ENCODE measurements at places on chromosomes 4 and X.

DNA sequence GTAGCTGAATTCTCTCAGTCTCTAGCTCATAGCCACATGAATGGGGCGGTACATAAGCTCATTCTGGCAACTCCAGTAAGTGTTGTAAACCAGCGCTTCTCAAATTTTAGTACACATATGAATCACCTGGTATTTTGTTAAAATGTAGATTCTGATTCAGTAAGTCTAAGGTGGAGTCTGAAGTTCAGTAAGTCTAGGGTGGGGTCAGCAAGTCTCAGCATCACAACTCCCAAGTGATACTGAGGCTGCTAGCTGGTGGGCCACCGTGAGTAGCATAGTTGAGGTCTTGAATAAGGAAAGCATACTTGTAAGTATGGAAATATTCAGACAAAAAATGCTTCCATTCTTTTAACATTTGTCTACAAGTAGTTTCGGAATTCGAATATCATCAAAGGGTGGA is 36.1 kb upstream of the INPP4B start:
- no peaks in the 10 kb centered on the region for H3K4me1 ChIP-seq
- DNase-seq: no peak
- no peak overlapping the region for H3K4me3 ChIP-seq
- H3K27ac ChIP-seq: no peak overlapping the region
- H3K27me3 ChIP-seq: no peaks in the 10 kb centered on the region

- DNase-seq: no peak
- no peak overlapping the region for H3K4me3 ChIP-seq
- peaks cover 2% of the 10 kb centered on the region for H3K4me1 ChIP-seq
- no peaks in the 10 kb centered on the region for H3K36me3 ChIP-seq
- H3K27me3 ChIP-seq: no peaks in the 10 kb centered on the region
Observed at GRCh38 chr4:136687118-136687517, 845.2 kb downstream of the PCDH18 start.

- no peaks in the 10 kb centered on the region for H3K4me1 ChIP-seq
- H3K27me3 ChIP-seq: no peaks in the 10 kb centered on the region
- H3K4me3 ChIP-seq: no peak overlapping the region
- no peak overlapping the region for H3K27ac ChIP-seq
Observed at GRCh38 chr4:131427000-131427399, 1722.1 kb upstream of the PCDH10 start.

GRCh38 chrX:3777416-3777815 is 64.0 kb upstream of the PRKX start:
- no peaks in the 10 kb centered on the region for H3K4me1 ChIP-seq
- H3K27ac ChIP-seq: no peak overlapping the region
- no peaks in the 10 kb centered on the region for H3K36me3 ChIP-seq
- no peak overlapping the region for H3K4me3 ChIP-seq

- H3K27me3 ChIP-seq: no peaks in the 10 kb centered on the region
- no peak overlapping the region for H3K4me3 ChIP-seq
- H3K27ac ChIP-seq: no peak overlapping the region
Observed at GRCh38 chr4:40419231-40419912, 84.2 kb downstream of the CHRNA9 start.

DNA sequence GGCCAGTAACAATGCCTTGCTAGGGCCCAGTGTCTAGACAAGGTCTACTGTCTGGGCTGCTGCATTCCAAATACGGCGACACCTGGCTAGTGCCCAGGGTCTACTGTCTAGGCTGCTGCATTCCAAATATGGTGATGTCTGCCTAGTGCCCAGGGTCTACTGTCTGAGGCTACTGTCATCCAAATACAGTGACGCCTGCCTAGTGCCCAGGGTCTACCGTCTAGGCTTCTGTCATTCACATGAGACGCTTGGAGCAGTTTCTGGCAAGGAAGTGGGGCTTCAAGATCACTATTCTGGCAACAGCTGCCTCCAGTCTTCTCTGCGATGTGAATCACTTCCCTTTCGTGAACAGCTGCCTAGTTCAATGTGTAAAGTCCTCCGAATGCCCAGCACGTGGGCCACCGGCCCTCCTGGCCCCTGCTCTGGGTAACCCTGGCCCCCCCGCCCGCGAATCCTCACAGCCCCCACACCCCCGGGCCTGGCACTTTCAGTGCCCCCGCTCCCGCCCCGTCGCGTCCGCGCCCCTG is 12.7 kb downstream of the ACOX3 start:
- H3K4me1 ChIP-seq: peaks cover 13% of the 10 kb centered on the region
- peak overlapping the region; percentile 67 for H3K4me3 ChIP-seq
- no peaks in the 10 kb centered on the region for H3K36me3 ChIP-seq

- no peak overlapping the region for H3K4me3 ChIP-seq
- H3K27ac ChIP-seq: peak overlapping the region; percentile 77
- H3K27me3 ChIP-seq: no peaks in the 10 kb centered on the region
- H3K4me1 ChIP-seq: peaks cover 21% of the 10 kb centered on the region
Observed at GRCh38 chr4:41524425-41524824, 13.5 kb upstream of the LIMCH1 start.

GRCh38 chr4:82886147-82886942 is 4.6 kb downstream of the SEC31A start:
- peaks cover 16% of the 10 kb centered on the region for H3K4me1 ChIP-seq
- no peak for DNase-seq
- peaks cover 6% of the 10 kb centered on the region for H3K36me3 ChIP-seq
- H3K27ac ChIP-seq: no peak overlapping the region
